Activated CD8-positive, alpha-beta memory T cell treated with anti-CD3 and anti-CD28 coated beads, Interleukin-2, amount 10 ng/mL, durations not matched to agents 7 days and 5 days (primary cell): ENCODE measurements at places on chromosomes 12 and 14.

GRCh38 chr14:60133487-60133886 is 31.7 kb downstream of the DHRS7 start:
- DNase-seq, result no peak

DNA sequence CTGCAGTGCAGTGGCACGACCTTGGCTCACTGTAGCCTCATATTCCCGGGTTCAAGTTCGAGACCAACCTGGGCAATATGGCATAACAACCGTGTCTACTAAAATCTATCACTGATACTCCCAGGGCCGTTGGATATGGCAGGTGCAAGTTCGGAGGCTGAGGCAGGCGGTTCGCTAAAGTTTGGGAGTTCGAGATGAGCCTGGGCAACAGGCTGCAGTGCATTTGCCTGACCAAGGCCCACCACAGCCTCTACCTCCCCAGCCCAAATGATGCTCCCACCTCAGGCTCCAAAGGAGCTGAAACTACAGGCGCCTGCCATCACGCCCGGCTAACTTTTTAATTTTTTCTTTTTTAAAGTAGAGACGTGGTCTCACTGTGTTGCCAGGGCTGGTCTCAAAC is 177.1 kb upstream of the ALG10B start:
- no peak for DNase-seq

GRCh38 chr14:67468378-67468730 is 20.2 kb downstream of the TMEM229B start:
- no peak for DNase-seq

DNA sequence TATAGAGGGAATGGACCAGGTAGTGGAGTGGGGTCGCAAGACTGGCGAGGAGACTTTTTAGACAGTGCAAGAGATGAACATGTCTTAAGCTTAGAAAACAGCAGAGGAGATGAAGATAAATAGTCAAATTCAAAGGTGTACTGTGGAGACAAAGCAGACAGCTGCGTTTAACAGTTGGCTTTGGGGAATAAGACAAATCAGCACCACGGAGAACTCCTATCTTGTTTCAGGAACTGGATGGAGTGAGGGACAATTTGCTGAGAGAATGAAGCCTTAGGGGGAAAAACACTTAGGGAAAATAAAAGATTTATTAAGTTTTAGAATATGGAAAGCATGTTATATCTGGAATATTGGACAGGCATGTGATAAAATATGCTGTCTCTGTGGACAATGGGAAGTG is 458.8 kb downstream of the GLT1D1 start:
- DNase-seq, result no peak

DNA sequence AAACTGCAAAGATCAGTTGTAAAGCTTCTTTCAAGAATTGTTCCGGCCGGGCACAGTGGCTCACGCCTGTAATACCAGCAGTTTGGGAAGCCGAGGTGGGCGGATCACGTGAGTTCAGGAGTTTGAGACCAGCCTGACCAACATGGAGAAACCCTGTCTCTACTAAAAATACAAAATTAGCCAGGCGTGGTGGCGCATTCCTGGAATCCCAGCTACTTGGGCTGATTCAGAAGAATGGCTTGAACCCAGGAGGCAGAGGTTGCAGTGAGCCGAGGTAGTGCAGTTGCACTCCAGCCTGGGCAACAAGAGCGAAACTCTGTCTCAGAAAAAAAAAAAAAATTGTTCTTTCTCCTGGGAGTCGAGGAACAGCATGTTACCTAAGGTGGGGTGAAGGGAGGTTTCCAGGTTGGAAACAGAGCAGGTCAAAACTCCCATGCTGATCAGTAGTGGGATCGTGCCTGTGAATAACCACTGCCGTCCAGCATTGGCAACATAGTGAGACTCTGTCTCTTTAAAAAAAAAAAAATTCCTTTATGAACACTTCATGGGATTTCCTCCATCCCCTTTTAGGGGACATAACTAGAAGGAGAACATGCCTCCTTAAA is 13.9 kb downstream of the FBXO34 start:
- DNase-seq, result no peak

GRCh38 chr14:24351517-24351916 is 11.7 kb upstream of the RIPK3 start:
- DNase-seq, result no peak

GRCh38 chr14:53462931-53463778 is 310.0 kb upstream of the DDHD1 start:
- DNase-seq, result no peak

DNA sequence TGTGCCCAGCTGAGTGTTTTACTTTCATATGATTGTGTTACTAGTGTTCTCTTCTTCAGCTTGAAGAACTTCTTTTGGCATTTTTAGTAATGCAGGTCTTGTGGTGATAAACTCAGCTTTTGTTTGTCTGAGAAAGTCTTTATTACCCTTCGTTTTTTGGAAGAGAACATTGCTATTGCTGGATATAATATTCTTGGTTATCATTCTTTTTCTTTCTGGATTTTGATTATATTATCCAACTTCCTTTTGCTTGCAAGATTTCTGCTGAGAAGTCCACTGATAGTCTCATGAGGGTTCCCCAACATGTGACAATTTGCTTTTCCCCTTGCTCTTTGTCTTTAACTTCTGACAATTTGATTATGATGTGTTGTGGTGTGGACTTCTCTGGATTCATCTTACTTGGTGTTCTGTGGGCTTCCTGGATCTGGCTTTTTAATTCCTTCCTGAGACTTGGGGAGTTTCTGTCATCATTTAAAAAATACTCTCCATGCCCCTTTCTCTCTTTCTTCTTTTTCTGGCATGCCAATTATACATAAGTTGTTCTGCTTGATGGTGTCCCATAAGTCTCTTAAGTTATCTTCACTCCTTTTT is 416.8 kb downstream of the CCDC91 start:
- DNase-seq, result no peak

GRCh38 chr12:76586764-76587395 is 27.3 kb upstream of the OSBPL8 start:
- DNase-seq, result peak; percentile 47

DNA sequence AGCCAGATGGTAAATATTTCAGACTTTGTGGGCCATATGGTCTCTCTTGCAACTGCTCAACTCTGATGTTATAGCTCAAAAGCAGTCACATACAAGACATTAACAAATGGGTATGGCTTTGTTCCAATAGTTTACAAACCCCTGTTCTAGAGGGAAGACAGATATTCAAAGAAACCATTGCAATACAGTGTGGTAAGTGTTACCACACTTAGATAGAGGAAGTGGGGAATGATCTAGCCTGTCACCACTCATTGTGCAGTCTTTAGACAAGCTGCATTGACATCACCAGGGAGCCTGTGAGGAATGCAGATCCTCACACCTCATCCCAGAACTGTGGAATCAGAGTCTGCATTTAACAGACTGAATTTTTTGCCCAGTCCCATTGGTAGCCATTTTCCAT is 80.0 kb upstream of the RGS6 start:
- DNase-seq, result no peak

DNA sequence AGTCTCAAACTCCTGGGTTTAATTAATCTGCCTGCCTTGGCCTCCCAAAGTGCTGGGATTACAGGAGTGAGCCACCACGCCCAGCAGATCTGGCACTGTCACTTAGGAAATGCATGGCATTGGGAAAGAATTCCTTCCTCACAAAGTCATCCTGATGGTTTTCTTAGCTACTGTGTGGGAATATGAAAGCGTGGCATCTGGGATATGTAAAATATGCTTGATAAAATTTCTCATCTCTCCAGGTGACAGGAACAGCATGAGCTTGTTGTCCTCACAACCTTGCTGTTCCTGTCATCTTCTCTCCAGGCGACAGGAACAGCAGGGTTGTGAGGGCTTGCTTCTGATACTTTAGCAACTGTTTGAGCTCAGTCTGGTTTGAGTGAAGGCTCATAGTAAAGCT is 16.1 kb upstream of the AICDA start:
- DNase-seq, result no peak

- no peak for DNase-seq
Measured at GRCh38 chr12:83106873-83107272, 420.2 kb downstream of the TMTC2 start.

GRCh38 chr14:92173668-92174067 is 51.9 kb downstream of the CPSF2 start:
- no peak for DNase-seq

DNA sequence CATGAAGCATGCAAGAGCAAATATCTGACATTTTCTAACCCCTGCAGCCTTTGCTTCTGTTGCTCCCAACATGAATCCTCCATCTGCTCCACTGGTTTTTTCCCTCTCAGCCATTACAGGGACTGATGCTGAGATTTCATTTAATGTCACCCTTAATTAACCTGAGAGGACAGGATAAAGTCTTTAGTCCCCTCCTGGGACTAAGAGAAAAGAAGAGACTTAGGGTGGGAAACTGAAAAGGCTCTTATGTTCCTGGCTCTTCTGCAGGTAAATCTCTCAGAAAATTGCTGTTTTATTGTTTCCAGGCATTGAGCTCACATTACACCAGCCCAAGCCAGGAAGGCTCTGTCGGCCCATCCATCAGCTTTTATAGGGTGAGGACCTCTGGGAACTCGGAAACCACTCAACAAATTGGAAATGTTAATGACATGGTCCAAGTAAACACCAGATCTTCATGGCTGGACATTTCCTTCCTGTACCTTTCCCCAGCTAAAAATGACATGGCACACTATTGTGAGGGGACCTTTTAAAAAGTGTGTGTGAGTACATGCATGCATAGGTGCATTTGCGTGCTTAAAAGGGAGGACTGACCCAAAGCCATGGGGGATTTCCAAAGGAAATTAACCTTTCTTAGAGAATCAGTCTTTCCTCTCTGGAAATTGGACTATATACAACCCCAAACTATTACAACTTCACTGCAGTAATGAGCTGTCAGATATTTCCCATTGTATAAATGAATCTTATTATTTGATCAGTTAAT is 408.1 kb upstream of the TMTC1 start:
- DNase-seq, result no peak

GRCh38 chr14:54202288-54202687 is 194.5 kb upstream of the CDKN3 start:
- no peak for DNase-seq

DNA sequence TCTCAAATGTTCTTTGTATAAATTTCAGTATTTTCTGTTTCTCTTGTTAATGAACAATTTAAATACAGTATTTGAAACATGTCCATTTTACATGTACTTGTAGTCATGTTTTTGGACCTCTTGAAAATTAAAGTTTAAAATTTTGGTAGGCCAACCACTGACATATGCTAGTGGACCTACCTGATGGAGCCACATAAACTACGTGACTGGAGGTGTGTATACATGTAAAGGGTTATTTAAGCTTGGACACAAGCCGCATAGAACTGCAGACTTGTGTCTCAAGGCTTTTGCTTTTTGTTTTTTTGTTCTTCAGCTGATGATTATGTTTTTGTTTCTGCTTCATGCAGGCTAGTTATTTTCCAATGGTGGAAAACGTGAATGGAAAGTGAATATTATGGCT is 568.5 kb upstream of the MDGA2 start:
- DNase-seq, result no peak
